ENCODE measurements at places on chromosomes 2 and 18. TPM values are rescaled to one million over a fixed set of nuclear protein-coding genes. Genes with fewer than 3 reads are reported as not detected.
A peak's percentile ranks its signal among the peaks of the same experiment; 100 is the strongest.

Gene SRD5A2
- total RNA-seq, result not detected

Gene ANKRD30B
- total RNA-seq, result 0.57 TPM

Gene BOLA3
- 253 TPM for total RNA-seq

Gene TUBA3E
- not detected for total RNA-seq

Gene POMC
- not detected for total RNA-seq

Gene CHRNG
- not detected for total RNA-seq

Gene ST6GAL2
- not detected for total RNA-seq

Gene IGFBP5
- 677 TPM for total RNA-seq

GRCh38 chr2:197266477-197266876 is 44.1 kb downstream of the ANKRD44 start:
- no peak for DNase-seq

- DNase-seq, result no peak
These were observed 1107.6 kb upstream of the SLC39A10 start for GRCh38 chr2:194549387-194549786.

GRCh38 chr2:129829588-129829987 is 149.9 kb upstream of the RAB6C start:
- DNase-seq, result no peak

DNA sequence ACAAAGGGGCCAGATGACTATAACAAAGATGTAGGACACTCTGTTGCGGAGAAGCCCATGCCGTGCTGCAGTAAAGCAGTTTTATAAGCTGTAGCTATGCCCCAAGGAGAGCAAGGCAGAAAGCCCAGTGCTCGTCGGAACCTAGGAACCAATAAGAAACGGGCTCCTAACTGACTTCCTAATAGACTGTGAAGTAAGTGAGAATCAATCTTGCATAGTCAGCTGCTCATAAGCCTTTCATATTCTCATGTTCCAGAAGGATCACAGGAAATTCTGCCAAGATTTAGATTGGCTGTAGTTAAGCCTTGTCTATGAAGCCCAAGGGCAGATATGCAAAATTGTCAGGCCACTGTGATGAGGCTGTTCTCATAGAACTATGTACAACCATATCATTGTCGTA is 98.4 kb downstream of the RTTN start:
- DNase-seq, result no peak

DNA sequence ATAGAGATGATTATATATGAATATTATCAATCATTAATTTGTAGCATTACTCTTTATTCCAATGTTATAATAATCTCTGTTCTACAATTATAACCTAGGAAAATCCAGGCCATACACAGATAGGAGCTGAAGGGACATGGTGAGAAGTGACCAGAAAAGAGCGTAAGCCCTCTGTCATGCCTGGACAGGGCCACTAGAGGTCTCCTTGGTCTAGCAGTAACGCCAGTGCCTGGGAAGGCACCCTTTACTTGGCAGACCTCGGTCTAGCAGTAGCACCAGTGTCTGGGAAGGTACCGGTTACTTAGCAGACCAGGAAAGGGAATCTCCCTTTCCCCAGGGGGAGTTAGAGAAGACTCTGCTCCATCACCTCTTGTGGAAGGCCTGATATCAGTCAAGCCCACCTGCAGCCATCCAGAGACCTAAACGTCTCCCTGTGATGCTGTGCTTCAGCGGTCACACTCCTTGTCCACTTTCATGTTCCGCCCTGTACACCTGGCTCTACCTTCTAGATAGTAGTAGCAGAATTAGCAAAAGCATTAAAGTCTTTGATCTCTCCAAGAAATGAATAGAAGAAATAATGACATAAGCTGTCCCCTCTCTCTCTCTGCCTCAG is 447.5 kb upstream of the FSIP2 start:
- DNase-seq, result peak; percentile 40

DNA sequence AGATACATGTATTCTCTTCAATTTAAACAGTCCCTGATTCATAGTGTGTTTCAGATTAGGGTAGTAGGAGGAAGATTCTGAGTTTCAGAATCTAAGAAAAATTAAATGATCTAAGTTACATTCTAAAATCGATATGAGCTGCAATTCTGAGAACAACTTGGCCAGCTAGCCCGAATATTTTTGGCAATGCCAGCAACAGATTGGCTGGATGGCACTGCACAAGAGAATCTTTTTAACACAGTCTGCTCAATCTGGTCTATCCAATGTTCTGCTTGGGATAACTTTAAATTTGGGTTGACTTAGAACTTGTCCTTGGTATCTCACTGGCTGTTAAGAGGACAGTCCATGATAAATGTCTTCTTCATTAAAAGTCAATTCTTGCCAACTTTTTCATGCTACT is 853.9 kb downstream of the NRXN1 start:
- no peak for DNase-seq

DNA sequence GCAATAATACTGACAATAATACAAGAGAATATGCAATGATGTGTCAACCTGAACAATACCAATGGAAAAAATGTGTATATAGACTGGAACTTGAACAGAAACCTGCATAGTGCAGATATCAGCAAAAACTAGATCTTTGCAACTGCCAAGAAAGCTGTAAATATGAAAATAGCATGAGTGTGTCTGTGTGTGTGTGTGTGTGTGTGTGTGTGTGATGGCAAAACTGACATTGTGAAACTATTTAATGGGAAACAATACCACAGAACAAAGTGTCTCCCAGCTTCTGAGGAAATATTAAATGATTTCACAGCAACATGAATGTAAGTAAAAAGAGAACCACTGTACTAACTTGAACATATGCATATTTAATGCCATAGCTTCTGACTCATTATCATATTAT is 558.2 kb upstream of the LINC00305 start:
- DNase-seq, result no peak

- DNase-seq, result no peak
These were observed 208.1 kb downstream of the BABAM2 start for GRCh38 chr2:28098501-28099225.

DNA sequence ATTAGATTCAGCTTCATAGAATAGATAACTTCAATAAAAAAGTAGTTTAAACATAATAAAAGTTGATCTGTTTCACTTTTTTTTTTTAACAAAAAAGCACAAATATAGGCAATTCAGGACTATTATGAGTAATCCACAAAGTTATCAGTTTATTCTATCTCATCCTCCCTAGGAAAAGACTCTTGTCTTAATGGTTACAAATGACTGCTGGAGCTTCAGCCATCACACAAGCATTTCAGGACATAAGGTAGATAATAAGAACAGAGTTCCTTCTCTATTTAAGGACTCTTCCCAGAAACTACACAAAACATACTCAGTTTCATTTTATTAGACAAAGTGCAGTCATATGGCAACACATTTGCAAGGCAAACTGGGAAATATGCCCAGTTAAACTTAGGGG is 357.6 kb upstream of the SETBP1 start:
- no peak for DNase-seq
